ENCODE measurements at places on chromosomes 12 and 14. TPM values are rescaled to one million over a fixed set of nuclear protein-coding genes. Genes with fewer than 3 reads are reported as not detected.

Gene LUM
- 104 TPM for total RNA-seq

GRCh38 chr14:22986508-22987054, 4.2 kb upstream of the AJUBA start:
- DNase-seq = peak; percentile 92

Gene AMHR2
- total RNA-seq = not detected

Gene CLEC2B
- total RNA-seq = 8.7 TPM

DNA sequence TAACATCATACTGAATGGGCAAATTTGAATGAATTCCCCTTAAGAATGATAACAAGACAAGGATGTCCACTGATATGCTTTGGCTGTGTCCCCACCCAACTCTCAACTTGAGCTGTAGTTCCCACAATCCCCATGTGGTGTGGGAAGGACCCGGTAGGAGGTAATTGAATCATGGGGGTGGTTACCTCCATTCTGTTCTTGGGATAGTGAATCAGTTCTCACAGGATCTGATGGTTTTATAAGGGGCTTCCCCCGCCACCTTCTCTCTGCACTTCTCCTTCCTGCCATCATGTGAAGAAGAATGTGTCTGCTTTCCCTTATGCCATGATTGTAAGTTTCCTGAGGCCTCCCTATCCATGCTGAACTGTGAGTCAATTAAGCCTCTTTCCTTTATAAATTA, 29.3 kb downstream of the MED6 start:
- DNase-seq = no peak

Gene FOXN3
- total RNA-seq = 91.7 TPM

DNA sequence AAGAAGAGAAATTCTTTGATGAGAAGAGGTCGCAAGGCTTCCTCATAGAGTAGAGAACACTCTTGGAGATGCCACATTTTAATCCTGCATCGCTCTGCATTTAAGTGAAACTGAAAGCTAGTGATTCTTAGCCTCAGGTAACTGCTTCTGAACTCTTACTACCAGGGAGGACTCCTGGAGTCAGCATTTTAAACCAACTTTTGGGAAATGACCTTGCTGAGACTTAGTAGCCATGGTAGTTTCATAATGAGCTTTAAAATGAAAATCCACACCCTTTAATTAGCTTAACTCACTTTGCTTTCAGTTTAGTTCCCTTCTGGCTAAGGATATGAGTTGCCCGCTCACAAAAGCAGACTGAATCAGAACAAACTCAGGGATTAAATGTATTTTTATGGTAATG, 80.3 kb downstream of the SYNE2 start:
- no peak for DNase-seq

GRCh38 chr12:1797991-1798640, 22.2 kb upstream of the LRTM2 start:
- peak; percentile 41 for DNase-seq

Gene CLEC14A
- total RNA-seq = 18.6 TPM

DNA sequence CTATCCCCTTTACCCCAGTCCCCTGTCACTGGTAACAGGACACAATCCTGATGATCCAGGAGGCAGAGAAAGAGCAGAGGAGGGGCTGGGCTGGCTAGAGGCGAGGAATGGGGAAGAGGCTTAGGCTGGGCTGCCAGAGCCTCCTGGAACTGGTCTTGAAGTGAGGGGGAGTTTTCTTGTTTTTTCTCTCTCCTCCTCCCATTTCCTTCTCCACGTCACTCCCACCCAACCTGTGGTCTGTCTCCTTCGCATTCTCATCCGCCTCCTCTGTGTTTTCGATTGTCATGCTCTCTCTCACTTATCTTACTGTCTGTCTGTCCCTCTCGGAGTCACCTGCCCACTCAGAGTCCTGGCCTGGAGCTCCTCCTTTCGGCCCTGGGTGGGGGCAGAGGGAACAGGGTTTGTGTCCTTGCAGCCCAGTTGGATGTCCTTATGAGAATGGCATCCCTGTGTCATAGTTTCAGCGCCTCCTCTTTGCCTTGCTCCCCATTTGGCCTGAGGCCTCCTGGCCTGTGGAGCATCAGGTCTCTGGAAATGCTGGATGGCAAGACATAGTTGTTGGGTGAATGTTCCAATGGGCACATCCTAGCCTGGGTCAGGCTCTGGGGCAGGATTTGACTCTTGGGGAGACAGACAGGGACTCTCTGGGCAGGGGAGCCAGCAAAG, 3.4 kb upstream of the KRT80 start:
- DNase-seq = no peak

- DNase-seq = no peak
Measured at GRCh38 chr14:60350366-60350720, 101.3 kb downstream of the PPM1A start.

Gene KCNC2
- not detected for total RNA-seq

Gene COX8C
- not detected for total RNA-seq

DNA sequence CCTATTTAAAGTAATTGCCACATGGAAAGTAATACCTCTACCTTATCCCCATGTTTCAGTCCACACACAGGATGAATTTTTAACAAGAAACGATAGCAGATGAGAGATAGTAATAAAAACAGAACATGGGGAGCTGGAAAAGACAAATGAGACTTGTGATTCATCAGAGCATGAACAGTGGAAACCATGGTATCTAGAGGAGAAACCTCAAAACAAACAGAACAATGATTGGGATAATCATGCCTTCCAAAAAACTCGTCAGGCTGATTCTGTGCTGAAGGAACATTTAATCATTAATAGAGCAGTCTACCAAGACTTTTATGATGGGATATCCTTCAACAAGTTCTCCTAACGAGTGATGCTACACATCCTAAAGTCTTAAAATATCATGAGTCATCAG, 1390.7 kb downstream of the FSCB start:
- no peak for DNase-seq

Gene CLEC2A
- not detected for total RNA-seq

Gene FGF6
- not detected for total RNA-seq

DNA sequence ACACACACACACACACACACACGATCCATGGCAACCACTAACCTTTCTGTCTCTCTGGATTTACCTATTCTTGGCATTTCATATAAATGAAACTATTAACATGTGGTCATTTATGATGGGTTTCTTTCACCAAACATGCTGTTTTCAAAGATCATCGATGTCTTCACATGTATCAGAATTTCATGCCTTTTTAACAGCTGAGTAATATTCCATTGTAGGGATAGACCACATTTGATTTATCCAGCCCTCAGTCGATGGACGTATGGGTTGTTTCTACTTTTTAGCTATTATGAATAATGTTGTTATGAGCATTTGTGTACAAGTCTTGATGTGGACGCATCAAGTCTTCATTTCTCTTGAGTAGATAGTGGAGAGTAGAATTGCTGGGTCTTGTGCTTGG, 56.5 kb downstream of the MVK start:
- no peak for DNase-seq

DNA sequence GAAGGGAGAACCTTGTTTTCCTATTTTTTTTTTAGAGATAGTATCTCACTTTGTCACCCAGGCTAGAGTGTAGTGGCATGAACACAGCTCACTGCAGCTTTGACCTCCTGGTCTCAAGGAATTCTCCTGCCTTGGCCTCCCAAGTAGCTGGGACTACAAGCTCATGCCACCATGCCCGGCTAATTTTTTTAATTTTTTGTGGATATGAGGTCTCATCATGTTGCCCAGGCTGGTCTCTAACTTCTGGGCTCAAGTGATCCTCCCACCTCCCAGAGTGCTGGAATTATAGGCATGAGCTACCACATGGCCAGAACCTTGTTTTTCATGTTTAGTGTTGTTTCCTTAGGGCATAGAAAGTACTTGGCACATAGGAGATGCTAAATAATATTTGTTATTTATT, 13.5 kb downstream of the MANSC1 start:
- DNase-seq = no peak

Gene KIF5A
- 0.99 TPM for total RNA-seq

DNA sequence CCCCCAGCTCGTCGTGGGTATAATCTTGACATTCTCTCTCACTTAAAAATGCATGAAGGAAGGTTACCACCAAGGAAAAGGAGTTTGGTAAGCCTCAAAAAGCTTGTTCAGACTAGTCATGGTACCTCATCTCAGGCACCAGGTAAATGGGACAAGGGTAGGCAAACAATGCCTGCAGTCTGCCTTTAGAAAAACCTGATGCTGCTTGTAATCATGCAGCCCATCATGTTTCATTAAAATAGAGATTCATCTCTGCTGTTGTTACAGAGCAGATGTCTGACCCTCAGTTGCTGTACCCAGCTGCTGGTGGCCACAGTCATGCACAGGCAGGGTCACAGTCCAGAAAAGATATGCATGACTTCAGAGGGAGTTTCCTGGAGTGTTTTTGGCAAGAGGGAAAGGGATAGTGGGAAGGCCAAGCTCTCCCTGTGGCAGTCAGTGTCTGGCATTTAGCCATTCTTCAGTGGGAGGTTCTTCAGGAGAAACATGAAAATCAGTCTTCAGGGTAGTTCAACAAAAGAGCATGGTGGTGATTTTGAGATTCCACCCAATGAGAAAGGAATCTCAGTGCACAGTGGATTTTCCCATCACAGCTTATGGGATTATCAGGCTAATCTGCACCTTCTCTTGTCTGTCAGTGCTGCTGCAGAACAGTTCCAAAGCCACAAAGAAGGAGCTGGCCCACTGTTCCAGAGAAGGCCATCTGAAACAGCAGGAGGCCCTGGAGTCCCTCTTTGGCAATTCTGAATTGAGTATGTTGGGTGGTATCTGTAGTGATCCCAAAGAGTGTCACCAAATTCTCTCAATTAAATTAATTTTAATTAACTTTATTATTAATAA, 202.7 kb upstream of the FRMD6 start:
- peak; percentile 60 for DNase-seq

Gene SLC7A8
- 58.5 TPM for total RNA-seq

GRCh38 chr12:89544681-89545184, 18.9 kb upstream of the POC1B start:
- peak; percentile 55 for DNase-seq

- DNase-seq = no peak
Measured at GRCh38 chr12:13026286-13026685, 17.9 kb upstream of the FAM234B start.

DNA sequence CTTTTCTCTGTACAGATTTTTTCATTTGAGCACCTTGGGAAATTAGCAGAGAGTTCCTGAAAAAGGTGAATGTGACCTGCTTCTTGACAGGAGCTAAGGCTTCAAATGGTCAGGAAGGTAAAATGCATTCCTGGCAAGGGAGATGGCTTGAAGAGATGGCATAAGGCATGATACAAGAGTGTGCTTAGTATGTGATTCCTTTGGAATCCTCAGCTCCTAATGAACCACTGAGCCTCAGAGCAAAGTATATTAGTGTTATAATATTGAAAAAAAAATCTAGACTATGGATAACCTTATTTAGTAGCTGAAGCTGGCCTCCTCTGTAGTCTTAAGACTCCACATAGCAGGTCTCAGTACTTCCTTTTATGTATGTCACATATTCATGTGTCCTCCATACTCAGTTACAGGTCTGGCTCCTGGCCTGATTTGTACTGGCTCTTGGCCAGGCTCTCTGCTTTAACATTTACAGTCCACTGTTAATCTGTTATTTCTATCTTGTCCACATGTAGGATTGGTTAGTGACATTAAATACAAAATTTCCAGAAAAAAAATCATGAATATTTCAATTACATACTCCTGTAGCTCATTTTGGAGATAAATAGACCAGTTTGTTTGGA, 17.9 kb downstream of the TOGARAM1 start:
- DNase-seq = no peak

Gene PLEK2
- 21.7 TPM for total RNA-seq

DNA sequence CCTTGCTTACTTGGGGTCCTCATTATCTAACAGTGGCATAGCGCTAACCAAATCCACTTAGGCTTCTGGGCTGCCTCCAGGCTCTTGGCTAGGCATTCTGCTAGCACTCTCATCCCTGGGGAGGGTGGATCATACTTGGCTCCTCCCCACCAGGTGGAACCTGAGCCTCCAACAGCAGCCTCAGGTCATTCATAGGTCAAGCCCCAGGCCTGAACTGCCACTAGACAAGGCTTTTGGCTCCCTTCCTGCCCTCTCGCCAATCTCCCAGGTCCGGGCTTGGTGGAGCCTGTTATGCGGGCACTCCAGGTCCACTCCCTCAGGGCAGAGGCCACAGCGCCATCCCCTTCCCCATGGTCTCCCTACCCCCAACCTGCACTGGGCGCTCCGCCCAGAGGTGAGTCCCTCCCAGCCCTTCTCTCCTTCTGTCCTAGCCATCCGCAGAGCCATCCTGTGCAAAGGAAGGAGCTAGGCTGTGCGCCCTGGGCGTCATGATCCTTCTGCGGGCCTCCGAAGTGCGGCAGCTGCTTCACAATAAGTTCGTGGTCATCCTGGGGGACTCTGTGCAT, 154.9 kb upstream of the AMIGO2 start:
- DNase-seq = no peak

DNA sequence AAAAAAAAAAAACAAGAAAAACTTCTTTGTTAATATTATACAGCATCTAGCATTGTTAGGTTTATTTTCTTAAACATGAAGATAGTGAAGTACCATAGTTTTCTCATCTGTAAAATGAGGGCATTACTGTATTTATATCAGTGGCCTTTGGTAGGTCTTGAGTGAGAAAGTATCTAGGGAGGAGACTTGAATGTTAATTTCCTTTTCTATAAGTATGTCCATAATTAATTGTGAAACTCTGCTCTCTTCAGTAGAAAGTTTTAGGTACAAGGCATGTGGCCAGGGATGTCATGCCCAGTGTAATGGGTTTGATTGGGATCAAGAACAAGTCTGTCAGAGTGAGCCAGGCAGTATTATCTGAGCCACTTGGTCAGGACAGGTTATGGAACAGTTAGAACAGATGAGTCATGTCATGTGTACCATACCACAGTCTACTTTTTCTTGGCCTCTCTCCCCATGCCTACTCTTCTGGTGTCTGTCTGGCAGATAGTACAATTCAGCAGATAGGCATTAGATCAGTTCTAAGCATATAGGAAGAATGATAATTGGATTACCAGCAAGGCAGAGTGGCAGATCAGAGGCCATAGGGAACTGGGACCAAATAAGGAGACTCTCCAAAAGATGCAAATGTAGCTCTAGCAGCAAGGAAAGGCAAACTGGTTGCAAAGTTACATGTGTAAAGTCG, 30.4 kb downstream of the FBXO34 start:
- no peak for DNase-seq

GRCh38 chr14:76007852-76008251, 22.3 kb downstream of the IFT43 start:
- no peak for DNase-seq

Gene CELA1
- total RNA-seq = not detected

- no peak for DNase-seq
Measured at GRCh38 chr12:116916714-116917114, 6.0 kb downstream of the FBXW8 start.

DNA sequence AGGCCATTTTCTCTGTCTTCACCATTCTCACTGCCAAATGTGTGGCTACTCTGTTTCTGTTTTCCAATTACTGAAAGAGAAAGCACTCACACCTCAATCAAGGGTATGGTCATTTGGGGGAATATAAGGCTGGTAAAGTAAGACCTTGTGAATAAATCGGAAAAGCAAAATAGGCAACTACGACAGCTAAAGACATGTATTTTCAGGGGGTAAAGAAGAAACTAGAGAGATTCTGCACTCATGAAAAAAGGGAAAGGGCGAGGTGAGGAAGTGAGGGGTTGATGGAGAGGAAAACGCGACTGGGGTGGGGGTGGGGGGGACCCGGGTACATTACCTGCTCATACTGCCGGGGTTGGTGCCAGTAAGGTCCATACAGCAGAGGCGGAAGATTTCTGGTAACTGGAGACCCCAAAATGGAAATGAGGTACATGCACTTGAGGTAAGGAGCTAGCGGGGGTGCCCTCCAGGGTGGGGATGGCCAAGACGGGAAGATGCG, 19.3 kb downstream of the CHD8 start:
- no peak for DNase-seq

Data from ureter (tissue), 1 donor.